A172 (cell line): ENCODE measurements at places on chromosomes 1 and 21.

DNA sequence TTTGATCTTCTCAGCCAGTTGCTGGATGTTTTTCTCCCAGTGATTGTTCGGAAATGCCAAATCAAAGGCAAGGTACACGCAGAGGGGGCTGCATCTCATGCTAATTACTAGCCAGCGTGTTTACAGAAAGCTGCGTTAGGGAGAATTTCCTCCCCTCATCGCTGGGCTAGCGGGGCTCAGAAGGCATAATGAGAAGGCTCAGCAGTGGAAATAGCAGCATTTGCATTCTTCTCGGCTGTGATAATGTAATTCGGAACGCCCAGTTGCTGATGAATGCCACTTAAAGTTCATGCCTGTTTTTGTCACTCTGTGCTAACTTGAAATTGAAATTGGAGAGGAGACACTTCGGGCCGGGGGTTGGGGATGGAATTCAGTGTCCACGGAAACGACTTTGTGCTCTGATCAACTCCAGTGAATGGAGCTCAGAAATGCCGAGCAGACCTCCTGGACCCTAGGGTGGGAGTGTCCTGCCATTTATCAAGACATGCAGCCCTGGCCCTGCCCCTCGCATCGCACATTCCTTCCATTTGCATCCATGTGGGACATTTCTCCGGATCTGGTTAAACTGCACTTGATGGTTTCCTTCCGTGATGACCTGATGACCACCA lies 313.4 kb upstream of the C1orf174 start:
- no peak for DNase-seq

DNA sequence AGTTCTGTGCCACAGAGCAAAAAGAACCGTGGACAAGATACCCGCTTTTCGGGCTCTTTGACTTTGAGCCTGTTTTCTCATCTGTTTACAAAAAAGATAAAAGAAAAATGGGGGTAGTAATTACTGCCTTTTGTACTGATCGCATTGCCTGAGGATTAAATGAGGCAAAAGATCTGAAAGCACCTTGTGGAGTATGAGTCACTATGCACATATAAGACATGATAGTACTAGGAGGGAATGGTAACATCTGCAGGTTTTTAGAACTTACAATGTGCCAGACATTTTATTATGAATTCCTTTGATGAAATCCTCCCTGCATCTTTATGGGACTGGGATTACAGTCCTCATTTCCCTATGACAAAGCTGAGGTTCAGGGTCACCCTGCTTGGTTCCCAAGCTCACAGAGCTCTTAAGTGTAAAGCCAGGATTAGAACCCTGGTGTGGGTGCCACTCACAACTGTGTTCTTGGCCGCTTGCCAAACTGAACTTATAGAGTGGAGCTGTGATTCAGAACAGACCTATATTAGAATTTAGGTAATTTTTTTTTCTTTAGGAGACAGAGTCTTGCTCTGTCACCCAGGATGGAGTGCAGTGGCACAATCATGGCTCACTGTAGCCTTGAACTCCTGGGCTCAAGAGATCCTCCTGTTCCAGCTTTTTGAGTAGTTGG lies 1.8 kb downstream of the DISC1 start:
- no peak for DNase-seq

- peak; percentile 72 for DNase-seq
Measured at GRCh38 chr1:67532452-67533216, 102.4 kb upstream of the SERBP1 start.

GRCh38 chr1:106700211-106700610 lies 356.3 kb upstream of the PRMT6 start:
- no peak for DNase-seq

GRCh38 chr21:44985441-44986401 lies 45.9 kb downstream of the SLX9 start:
- DNase-seq = no peak

GRCh38 chr1:6011161-6011945 lies 19.1 kb upstream of the NPHP4 start:
- no peak for DNase-seq

- no peak for DNase-seq
Measured at GRCh38 chr1:101178341-101178687, 58.5 kb upstream of the S1PR1 start.

DNA sequence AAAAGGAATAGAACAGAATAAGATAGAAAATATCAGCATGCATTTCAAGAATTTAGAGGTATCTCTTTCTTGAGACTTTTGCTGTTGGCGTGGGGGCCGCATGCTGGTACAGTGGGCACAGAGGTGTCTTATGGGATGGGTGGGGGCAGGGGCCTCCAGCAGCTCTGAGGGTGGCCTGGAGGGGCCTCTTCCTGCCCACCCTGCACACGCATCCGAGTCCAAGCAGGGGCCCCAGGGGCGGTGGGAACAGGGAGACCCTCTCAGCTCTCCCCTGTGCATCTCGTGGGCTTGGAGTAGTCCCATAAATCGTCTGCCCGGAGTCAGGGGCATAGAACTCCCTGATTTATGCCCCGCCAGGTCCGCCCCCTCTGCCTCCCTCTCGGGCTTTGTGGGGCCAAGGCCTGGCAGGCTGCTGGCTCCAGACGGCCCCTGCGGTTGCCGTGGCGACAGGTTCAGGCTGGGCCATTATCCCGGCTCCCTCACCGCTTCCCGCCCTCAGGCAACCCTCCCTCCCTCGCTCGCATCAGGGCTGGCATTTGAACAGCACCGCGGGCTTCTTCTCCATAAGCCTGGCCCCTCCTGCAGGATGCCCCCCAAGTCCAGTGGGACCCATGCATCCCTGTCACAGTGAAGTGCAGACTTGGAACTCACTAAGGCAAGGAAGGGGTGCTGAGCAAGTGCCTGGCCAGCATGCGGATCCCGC lies 133.2 kb upstream of the ZBTB40 start:
- DNase-seq = no peak

DNA sequence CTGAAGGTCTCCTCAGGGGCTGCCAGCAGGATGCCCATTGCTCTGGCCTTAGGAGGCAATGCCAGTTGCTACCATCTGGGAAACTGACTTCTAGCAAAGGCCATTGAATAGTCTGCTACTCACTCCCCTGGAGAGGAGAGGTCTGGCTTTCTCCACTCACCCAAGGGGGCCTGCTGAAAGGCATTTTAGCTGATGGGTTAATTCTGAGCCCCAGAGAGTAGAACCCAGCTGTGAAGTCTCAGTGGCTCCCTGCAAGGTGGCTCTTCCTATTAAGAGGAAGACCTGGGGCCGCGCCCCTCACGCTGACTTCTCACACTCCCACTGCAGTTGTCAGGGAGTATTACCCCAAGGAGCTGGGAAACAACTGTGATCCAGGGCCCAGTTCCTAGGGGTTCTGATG lies 213.3 kb upstream of the GALNT2 start:
- DNase-seq = no peak

GRCh38 chr1:68051475-68051874 lies 1.0 kb upstream of the DIRAS3 start:
- DNase-seq = peak; percentile 18

GRCh38 chr1:115168026-115168425 lies 78.7 kb upstream of the TSPAN2 start:
- peak; percentile 60 for DNase-seq

DNA sequence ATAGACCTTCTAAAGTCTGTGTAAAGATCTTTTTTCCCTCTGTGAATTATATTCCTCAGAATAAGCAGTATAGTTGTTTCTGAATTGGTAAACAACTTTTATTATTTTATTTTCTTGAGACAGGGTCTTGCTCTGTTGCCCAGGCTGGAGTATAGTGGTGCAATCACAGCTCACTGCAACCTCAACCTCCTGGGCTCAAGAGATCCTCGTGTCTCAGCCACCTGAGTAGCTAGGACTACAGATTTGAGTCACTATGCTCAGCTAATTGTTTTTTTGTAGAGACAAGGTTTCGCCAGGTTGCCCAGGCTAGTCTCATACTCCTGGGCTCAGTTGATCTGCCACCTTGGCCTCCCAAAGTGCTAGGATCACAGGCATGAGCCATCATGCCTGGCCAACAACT lies 26.6 kb upstream of the HMGN1 start:
- DNase-seq = no peak

GRCh38 chr1:231695439-231696255 lies 69.1 kb downstream of the DISC1 start:
- DNase-seq = no peak

DNA sequence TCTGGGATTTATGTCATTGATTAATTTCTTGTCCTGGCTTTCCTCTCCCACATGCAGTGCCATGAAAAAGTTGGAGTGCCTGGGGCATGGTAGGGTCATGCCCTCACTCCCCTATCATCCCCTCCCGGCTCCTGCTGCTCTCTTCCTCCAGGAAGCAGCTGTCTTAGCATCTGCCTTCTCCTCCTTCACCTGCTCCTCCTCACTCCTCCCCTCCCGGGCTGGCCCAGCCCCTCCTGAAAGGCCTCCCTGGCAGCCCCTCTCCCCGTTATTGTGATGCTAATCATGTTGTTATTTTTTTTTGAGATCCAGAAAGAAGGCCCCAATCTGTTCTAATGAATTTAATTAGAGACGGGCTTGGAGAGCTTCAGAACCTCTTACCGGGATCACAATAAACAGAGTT lies 36.3 kb upstream of the NFASC start:
- DNase-seq = no peak

- no peak for DNase-seq
Measured at GRCh38 chr1:103025858-103026409, 82.4 kb downstream of the COL11A1 start.

DNA sequence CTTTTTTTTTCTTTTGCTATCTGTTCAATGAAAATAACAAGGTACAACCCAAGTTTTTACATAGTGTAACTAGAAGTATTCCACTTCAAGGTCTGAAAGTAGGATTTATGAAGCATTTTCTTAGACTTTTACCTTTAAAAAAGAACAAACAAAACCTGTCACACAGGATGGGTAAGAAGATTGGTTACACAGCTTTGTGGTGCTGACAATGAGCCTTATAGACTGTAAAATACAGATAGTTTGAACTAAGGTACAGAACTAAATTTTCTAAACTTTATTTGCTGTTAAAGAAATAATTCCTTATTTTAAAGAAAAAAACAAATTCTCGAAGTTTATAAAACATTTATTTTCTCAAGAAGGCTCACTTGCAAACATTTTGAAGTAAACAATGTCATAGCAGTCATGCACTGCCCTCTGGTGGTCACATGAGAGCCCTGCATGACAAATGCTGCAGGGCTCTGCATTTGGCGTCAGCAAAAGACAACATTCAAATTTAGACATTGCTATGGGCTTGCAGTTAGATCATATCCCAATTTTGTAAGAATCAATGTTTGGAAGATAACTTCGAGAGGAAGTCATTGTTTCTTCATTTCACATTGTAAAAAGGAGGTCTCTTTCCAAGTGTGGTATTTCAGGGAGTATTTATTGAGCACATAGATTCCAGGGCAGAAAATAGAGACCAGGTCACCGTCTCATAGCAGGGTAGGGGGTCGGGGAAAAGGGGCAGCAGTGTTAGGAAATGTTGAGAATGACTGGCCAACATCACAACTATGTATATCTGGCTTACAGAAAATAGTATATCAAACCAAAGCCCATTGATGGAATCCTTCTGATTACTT lies 115.3 kb upstream of the FMN2 start:
- DNase-seq = peak; percentile 60

DNA sequence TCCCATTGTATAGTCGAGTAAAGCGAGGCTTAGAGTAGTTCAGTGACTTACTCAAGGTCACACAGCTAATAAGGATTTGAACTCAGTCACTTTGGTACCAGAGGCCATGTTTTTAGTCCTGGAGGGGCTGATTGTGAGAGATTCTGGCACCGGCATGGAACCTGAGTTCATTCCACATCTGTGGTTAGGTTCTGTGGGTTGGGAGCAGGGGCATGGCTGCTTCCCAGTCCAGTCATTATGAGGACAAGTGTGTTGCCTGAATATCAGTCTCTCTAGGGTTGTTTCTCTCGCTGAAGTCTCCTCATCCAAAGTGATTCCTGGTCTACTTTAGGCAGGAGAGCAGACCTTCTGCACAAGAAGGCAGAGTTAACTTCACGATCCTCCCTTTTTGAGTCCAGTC lies 90.6 kb downstream of the C1orf94 start:
- peak; percentile 7 for DNase-seq

DNA sequence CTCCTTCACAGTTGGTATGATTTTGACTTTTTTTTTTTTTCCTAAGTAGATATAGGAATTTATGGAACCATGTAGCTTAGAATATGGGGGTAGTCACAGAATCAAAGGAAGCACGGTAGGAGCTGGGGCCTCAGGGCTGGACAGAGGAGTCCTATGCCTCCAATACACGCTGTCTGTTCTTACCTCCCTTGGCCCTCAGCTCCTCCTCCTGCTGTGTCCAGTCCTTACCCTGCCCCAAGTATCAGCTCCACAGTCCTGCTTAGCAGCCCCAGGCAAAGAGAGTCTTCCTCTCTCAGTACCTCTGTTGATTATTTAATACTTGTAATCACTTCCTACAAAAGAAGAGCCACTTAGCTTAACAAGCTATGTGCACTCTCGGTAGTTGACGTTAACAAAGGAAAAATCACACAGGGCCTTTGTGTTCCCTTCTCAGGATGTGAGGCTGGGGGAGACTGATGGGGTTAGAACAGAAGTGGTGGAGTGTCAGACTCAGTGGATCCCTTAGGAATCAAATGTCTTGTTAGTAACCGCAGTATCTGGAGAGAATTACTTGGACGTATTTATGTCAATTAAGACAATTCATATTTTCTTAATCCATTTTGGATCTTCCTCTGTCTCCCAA lies 292.3 kb downstream of the HHAT start:
- DNase-seq = no peak

GRCh38 chr1:66050633-66051032 lies 257.9 kb downstream of the PDE4B start:
- no peak for DNase-seq

- DNase-seq = no peak
Measured at GRCh38 chr1:238279694-238280380, 389.1 kb upstream of the ZP4 start.

- no peak for DNase-seq
Measured at GRCh38 chr1:117582451-117582850, 23.4 kb upstream of the TENT5C start.

- no peak for DNase-seq
Measured at GRCh38 chr1:193036337-193037047, 22.7 kb downstream of the UCHL5 start.

DNA sequence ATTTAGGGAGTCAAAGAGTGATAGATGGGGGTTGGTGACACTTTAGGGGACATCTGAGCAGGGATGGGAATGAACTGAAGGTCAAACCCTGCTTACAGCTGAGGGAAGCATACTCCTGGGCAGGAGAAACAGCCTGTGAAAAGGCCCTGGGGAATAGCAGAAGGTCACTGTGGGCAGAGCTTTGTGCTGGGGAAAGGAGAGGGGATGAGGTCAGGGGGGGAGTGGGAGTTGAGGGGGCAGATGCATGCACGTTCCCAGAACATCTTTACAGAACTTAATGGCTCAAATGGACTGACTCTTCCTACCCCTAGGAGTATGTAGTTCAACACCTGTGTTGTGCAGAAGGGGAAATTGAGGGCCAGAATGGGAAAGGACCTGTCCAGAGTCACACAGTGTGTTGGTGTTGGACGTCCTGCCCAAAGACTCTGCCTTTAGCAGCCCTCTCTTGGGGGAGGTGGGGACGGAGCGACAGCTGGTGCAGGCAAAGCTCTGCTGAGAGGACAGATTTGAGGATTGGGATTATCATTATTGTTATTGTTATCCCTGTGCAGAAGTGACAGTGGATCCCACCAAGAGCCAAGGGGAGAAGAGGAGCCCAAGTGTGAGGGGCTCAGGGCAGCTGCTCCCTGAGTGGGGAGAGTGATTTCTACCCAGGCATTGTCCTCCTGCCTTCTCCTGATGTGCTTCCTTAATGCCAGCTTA lies 116.5 kb downstream of the PTPRU start:
- no peak for DNase-seq
